ENCODE measurements at places on chromosomes 2 and 18.

DNA sequence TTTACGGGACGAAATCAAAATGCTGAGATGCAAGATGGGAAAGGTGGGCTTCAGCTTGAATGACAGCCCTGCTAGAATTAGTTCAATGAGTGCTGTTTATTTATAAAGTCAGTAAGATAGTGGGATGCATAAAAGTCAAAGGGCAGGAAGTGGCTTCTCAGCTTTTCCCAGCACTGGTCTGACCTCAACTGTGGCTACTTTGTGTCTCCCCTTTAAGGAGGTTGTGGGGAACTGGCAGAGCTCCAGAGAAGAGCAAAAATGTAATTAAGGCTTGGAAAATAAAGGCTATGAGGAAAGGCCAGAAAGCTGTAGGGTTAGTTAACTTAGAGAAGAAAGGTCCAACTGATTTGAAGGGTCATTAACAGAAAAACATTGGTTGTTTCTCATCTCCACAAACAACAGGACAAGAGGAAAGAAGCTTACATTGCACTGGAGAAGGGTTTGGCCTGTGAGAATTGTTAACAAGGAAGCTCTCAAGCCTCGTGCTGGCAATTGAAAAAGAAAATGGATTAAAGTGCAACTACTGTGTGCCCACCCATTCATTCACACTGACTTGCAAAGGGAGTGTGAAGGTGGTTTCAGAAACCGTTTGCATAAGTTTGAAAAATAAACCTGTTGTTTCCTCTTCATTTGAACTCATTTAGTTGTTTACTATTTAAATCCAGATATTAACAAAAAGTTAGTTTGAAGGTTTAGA lies 68.8 kb upstream of the CD28 start:
- no peak for DNase-seq

DNA sequence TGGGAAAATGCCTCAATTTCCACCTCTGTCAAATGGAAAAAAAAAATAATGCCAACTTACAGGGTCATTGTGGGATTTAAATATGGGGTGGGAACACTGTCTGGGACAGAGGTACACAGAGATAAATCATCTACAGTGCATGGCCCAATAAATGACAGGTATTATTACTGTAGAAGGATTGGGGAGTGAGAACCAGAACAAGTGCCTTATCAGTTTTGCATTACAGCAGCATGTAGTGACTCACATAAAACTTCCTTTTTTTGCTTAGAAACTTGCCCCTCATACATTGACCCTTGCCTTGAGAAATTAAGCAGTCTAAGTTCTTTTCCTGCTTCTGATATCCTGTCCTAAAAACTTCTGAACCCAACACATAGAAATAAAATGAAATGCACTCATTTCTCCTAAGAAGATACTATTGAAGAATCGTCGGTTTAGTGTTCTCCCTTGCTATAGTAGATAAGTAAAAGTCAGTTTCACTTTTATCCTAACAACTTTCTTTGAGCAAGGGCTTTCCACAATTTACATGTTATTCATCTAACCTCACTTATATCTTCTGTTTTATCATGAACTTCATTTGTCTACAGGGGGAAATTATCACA lies 121.0 kb upstream of the HAAO start:
- DNase-seq = no peak

DNA sequence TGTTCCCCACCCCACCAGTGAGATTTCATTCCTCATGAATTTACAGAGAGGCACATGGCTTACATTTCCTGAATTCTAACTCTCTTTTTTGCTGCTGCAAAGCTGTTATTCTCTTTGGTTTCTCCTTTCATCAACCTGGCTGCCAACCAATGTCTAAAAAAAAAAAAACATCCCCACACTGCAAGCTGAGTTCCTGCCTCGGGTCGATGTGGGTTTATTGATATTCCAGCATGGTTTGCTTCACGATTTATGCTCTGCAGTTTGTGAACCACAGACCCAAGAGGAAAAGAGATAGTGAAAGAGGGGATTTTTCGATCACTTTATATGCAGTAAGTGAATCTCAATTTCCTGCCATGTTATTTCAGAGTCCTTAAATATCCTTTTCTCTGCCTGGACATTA lies 363.6 kb downstream of the LPIN1 start:
- DNase-seq = no peak

- DNase-seq = no peak
These were observed 242.7 kb downstream of the ASXL3 start for GRCh38 chr18:33820517-33821371.

- DNase-seq = no peak
These were observed 20.8 kb downstream of the APCDD1 start for GRCh38 chr18:10475276-10475653.

DNA sequence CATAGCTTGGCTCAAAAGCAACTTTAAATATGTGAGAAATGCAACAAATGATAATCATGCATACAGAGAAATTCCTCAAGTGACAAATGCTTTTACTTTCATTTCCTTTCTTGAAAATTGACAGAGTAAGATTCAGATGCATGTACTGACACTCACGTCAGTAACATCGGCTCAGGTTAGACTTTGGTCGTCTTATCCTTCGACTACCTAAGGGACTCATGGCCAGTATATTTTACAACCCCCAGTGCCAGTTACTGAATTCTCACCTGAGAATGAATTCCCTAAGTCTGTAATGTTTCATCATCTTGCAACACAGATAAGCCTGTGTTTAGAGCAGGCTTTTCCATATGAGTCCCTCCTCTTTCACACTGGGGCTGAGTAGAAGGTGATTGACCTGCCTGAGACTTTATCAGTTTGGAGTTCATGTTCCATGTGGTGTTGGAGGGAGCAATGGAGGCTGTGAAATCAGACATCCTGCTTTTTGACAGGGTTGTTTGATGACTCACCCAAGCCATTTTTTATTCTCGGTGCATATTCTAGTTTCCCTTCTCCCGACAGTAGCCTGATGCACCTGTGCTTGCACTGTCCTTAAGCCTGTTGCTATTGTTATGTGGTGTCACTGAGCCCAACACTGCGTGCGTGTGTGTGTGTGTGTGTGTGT lies 30.5 kb upstream of the ATP8B1 start:
- no peak for DNase-seq

DNA sequence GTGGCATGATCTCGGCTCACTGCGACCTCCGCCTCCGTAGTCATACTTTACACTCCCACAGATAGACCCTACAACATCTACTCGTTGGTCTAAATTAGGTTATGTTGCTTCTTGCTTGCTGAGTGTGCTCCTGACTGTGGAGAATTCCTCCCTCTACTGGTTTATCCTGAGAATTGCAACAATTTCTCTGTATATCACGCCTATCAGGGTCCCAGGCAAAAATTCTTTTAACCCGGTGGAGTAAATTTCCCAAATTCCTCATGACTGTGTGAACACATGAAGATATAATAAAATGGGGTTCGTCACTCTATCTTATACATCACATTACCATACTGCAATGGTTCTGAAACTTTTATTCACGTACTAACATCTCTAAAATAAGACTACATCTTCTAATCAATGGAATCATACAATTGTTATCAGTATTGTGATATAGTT lies 156.7 kb downstream of the EVA1A start:
- no peak for DNase-seq

DNA sequence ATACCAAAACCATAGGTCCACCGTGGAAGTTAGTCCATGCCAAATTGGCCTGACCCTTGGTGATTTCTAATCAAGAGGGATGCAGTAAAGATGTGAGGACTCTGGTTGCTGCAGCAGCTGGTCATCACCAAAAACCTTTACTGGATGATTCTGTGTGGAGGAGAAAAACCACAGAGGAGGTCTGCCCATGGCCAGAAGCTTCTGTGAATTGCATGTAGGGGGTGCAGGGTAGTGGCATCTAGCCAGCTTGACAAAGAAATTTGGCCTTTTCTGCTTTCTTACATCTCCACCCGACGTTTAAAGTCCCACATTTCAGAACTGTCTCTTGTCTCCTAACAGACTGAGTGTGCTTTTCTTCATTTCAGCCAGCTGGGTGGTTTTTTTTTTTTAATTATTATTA lies 180.0 kb downstream of the TPGS2 start:
- no peak for DNase-seq

GRCh38 chr2:43038034-43038695 lies 188.2 kb downstream of the ZFP36L2 start:
- no peak for DNase-seq

GRCh38 chr2:176934869-176935415 lies 277.7 kb upstream of the HNRNPA3 start:
- no peak for DNase-seq

DNA sequence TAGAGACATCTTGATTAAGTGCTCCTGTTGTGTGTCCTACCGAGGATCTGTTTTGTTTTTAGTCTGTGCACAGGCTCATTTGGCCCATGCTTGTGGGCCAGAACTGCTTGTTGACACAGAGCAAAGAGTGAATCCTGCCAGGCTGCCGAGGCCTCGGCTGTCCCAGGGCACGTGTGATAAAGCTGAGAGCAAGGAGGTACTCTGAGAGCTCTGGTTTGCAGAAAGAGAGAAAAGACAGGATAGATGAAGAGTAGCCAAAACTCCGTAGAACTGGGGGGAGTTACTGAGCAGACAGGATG lies 175.1 kb downstream of the FAM210A start:
- DNase-seq = no peak

- DNase-seq = no peak
These were observed 9.4 kb upstream of the ITGB6 start for GRCh38 chr2:160209516-160209856.

DNA sequence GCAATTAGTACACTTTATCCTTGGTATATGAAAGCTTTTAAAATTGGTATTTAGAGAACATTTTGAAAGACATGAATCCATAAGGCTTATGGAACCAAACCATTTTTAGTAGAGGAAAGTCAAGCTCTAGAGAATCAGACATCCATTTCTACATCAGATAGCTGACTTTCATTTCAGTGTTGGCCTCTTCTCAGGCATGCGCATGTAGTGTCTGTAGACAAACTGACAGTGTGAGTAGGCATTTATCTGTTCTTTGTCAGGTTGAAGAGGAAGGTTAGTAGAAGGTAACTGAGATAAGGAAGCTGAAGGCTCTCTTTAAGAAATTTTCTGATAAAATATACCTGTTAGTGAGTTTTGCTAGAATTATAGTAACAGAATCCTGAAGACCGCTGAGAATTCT lies 221.9 kb upstream of the SIX3 start:
- no peak for DNase-seq

GRCh38 chr2:28363686-28364280 lies 28.9 kb upstream of the FOSL2 start:
- DNase-seq = no peak

DNA sequence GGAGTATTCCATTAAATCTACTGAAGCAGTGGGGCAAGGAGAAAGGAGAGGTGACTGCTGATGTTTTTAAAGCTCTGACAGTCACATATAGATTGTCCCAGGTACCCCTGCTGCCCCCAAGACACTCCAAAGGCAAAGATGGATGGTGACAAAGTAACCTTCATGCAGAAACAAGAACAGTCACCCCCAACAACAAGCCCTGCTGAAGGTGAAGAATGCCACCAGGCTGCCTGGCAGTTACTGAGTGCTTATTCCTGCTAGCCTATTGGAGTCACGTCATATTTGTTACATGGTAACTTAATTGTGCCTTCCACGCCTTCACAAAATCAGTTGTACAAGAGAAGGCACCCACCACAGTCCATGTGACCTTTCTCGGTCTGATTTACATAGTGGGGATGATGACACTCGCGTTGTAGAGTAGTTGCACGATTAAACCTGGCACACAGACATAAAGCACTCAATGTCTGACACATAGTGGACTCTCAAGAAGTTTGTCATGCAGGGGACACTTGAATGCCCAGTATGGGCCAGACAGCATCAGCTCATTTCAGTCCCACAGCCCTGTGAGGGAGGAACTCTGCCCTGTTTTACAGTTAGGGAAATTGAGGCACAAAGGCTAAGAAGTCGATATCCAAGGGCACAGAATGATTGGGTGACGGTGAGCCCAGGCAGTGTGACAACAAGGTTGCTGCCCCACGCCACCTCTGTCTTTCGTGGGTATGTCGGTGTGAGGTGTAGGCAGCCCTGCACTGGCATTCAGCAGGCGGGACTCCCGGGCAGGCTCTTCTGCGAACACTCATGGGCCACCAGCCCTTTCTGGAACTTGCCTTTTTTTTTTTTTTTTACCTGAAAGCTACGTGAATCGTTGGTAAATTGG lies 62.7 kb downstream of the ZCCHC2 start:
- DNase-seq = no peak

DNA sequence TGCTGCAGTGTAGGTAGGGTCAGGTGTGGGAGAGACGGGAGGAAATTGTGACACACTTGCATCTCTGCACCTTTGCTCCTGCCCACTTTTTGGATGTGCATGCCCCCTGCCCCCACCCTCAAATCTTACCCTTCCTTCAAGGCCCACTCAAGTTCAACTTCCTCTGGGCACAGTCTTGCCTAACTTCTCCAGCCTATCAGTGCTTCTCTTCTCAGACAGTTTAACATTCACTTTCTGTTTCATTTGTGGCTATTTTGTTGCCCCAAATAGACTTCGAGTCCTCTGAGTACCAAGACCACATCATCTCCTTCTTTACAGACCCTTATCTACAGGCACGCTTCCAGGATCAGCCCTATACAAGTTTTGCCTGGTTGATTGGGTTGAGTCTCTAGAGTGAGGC lies 2.7 kb downstream of the ST8SIA5 start:
- no peak for DNase-seq

DNA sequence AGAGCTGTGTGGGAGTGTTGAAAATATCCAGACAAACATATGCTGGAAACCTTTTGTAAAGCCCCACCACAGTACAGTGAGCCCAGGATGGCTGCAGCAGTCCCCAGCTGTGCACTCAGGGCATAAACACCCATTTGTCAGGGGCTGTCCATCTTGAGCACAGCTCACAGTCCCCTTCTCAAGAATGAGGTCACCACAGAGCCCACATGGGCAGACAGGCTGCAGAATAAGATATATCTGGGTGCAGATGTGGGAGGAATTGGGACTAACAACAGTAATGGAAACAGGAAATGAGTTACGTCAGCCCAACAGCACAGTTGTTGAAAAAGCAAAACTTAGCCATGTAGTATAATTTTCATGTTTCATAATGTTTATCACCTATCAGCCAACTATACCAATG lies 219.6 kb downstream of the ETAA1 start:
- DNase-seq = no peak

- DNase-seq = no peak
These were observed 47.9 kb downstream of the FER1L5 start for GRCh38 chr2:96690306-96691021.

DNA sequence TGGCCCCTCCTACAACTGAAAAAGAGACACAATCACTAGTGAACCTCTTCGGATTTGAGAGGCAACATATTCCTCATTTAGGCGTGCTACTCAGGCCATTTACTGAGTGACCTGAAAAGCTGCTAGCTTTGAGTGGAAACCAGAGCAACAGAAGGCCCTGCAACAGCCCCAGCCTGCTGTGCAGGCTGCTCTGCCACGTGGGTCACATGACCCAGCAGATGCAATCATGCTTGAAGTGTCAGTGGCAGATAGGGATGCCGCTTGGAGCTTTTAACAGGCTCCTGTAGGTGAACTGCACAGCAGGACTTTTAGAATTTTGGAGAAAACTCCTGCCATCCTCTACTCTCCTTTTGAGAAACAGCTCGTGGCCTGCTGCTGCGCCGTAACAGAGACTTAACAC lies 578.6 kb upstream of the RAB6C start:
- DNase-seq = no peak

GRCh38 chr18:60445341-60445740 lies 72.8 kb upstream of the MC4R start:
- DNase-seq = no peak

Measured in stimulated activated CD8-positive, alpha-beta memory T cell treated with anti-CD3 and anti-CD28 coated beads, Interleukin-4, amount 100 ng/mL, for 4 hours (primary cell).